Ascending aorta (tissue), 2 donors: ENCODE measurements at places on chromosomes 3 and 15.
A peak's percentile ranks its signal among the peaks of the same experiment; 100 is the strongest.

DNA sequence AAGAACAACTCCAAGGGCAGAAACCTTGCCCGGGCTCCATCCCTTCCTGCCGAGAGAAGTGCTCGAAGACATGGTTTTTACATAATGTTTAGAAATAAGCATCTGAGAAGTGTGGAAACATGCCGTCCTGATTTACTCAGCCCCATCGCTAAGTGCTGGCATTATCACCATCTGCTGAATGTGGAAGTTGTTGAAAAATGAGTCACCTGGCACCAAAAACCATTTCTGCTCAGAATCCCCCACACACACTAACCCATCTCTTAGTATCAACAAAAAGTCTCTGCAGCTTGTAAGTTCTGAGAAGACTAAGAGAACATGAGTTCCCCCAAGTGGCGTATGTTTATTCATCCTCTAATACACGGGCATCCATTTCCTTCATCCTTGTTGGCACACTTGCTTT, 51.0 kb upstream of the ARL8B start:
- no peak overlapping the region for H3K27ac ChIP-seq
- no peaks in the 10 kb centered on the region for H3K4me1 ChIP-seq
- no peak for DNase-seq
- no peaks in the 10 kb centered on the region for H3K27me3 ChIP-seq

DNA sequence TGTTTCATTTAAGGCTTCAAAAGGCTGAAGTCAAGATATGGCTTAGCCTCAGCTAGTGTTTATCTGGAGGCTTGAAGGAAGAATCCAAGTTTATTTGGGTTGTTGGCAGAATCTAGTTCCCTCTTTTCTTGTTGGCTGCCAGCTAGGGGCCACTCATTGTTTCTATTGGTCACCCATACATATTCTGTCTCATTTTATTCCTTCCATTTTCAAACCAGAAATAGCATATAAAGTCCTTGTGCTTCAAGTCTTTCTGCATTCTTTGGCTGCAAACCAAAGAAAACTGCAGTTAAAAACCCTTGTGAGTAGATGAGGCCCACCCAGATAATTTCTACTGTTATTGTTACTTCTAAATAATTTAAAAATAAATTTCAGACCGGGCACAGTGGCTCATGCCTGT, 301.7 kb downstream of the OXSM start:
- H3K4me3 ChIP-seq = no peak overlapping the region
- H3K4me1 ChIP-seq = no peaks in the 10 kb centered on the region
- DNase-seq = no peak
- no peak overlapping the region for H3K27ac ChIP-seq
- H3K27me3 ChIP-seq = no peaks in the 10 kb centered on the region

DNA sequence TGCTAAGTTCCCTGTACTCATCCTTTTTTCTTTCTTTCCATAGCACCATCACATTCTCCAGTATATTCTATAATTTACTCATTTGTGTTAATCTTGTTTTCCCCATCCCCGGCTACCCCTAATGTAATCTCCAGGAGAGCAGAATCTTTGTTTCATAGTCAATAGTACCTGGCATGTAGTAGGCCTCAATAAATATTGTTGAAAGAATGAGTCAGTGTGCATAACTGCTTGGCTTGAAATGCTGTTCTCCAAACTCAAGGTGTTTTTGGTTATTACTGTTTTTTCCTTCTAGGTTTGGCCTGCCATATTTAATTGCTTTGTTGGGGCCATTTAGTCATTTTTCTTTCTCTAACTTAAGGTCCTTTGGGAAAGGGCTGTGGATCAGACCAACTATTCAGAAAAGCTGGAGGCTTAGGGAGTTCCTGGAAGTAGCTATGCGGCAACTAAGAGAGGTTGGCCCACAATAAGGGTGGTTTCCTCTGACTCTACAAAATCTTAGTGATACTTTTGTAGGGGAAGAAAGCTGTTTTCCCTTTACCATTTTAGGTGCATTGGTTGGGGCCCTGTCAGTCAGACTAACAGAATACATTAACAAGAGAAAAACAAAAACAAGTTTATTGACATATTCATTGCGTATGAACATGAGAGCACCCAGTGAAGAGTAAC, 28.4 kb downstream of the KAT2B start:
- H3K4me3 ChIP-seq = no peak overlapping the region
- no peaks in the 10 kb centered on the region for H3K4me1 ChIP-seq
- H3K27ac ChIP-seq = no peak overlapping the region
- peaks cover 2% of the 10 kb centered on the region for H3K36me3 ChIP-seq

- no peak overlapping the region for H3K4me3 ChIP-seq
- H3K27me3 ChIP-seq = no peaks in the 10 kb centered on the region
- H3K36me3 ChIP-seq = no peaks in the 10 kb centered on the region
- H3K4me1 ChIP-seq = peaks cover 13% of the 10 kb centered on the region
- no peak for DNase-seq
- no peak overlapping the region for H3K27ac ChIP-seq
These were observed 3.1 kb upstream of the ABTB1 start for GRCh38 chr3:127669541-127670228.

- no peak for DNase-seq
- H3K4me3 ChIP-seq = no peak overlapping the region
- no peak overlapping the region for H3K27ac ChIP-seq
- H3K27me3 ChIP-seq = no peaks in the 10 kb centered on the region
- no peaks in the 10 kb centered on the region for H3K36me3 ChIP-seq
- H3K4me1 ChIP-seq = no peaks in the 10 kb centered on the region
These were observed 84.7 kb upstream of the LMCD1 start for GRCh38 chr3:8416965-8417364.

- H3K27me3 ChIP-seq = no peaks in the 10 kb centered on the region
- H3K36me3 ChIP-seq = no peaks in the 10 kb centered on the region
- H3K27ac ChIP-seq = peak overlapping the region; percentile 76
- DNase-seq = no peak
- peaks cover 6% of the 10 kb centered on the region for H3K4me1 ChIP-seq
These were observed 206.5 kb downstream of the NR1D2 start for GRCh38 chr3:24151594-24151993.

- no peak for DNase-seq
- H3K36me3 ChIP-seq = no peaks in the 10 kb centered on the region
- peak overlapping the region; percentile 2 for H3K4me3 ChIP-seq
- peak overlapping the region; percentile 49 for H3K27ac ChIP-seq
These were observed 203.3 kb downstream of the MBNL1 start for GRCh38 chr3:152471814-152472671.

DNA sequence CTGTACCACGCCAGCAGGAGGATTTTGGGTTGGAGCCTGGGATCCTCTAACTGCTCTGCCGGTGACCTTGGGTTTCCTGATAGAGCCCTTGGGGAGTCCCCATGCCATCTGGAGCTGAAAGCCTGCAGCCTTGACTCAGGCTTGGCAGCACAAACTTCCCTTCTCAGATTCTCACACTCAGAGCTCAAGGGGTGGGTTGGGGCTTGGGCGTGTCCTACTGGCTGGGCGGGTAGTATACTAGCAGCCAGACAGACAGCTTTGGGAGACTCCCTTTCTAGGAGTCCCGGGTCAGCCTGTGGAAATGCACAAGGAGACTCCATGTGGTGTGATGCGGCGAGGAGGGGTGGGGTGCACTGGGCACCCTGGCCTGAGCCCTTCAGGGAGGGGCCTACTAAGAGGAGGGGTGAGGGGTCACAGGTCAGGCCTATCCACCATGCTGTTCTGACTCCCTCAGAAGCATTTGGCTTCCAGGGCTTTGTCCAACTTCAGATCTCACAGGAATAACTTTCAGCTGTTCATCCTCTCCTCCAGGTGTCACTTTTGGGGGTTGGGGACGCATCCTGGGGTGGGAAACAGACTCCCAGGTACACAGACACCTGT, 21.6 kb upstream of the PLXNA1 start:
- H3K27me3 ChIP-seq = no peaks in the 10 kb centered on the region
- peak; percentile 89 for DNase-seq
- no peak overlapping the region for H3K4me3 ChIP-seq
- H3K27ac ChIP-seq = peak overlapping the region; percentile 61

DNA sequence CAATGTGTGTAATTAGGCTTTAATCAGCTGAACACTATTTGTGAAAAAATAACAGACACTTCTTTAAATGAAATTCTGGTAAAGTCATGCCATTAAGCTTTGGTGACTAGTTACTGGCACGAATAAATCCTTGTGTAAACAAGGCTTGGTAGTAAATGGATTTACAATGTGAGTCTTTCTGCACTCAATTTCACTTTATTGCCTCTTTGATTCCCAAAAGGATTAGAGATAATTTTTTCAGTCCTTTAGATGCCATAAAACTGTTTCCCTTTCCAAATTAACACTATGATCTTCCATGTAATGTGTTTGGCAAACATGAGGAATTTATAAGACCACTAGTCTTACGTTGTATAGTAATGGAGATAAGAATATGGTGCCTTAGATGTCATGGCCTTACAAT, 339.5 kb upstream of the DNAJC19 start:
- H3K27me3 ChIP-seq = no peaks in the 10 kb centered on the region
- H3K4me3 ChIP-seq = no peak overlapping the region
- H3K36me3 ChIP-seq = no peaks in the 10 kb centered on the region
- no peak for DNase-seq
- H3K4me1 ChIP-seq = no peaks in the 10 kb centered on the region

DNA sequence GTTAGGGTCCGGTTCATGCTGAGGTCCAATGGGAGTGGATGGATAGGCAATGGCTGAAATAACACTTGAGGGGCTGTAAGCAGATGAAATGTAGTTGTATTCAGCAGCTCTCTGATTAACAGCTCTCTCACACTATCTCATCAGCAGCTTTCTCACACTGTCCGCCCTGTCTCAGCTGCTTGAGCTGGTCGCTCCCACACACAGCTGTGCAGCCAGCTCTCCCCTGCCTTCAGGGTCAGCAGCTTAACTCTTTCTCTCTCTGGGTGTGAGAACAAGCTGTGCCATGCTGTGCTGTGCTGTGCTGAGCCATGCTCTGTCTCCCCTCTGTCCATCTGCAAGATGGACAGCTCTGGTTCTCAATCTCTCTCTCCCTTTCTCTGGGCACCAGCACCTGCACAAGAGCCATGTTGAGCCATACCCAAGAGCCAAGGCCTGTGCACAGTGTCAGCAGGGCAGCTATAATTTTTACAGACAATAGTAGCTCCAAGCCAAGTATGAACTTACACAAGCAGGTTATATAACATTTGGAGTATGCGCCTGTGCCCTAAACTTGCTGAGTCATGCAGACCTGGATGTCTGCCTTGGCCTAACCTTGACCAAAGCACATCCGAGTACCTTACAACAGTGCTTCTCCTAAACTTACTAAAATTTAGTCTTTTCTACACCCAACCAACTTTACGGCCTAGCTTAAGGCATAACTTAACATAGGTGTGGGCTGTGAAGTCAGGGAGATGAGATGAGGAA, 291.3 kb upstream of the TRIM42 start:
- H3K27ac ChIP-seq = no peak overlapping the region
- H3K4me3 ChIP-seq = no peak overlapping the region
- H3K27me3 ChIP-seq = no peaks in the 10 kb centered on the region
- no peaks in the 10 kb centered on the region for H3K36me3 ChIP-seq

- DNase-seq = peak; percentile 78
- peaks cover 9% of the 10 kb centered on the region for H3K4me1 ChIP-seq
- peaks cover 9% of the 10 kb centered on the region for H3K36me3 ChIP-seq
- H3K27ac ChIP-seq = peak overlapping the region; percentile 93
These were observed 665 bp downstream of the GLB1 start for GRCh38 chr3:33096093-33096868.

GRCh38 chr3:171494457-171495109, 34.4 kb upstream of the TNIK start:
- H3K27me3 ChIP-seq = no peaks in the 10 kb centered on the region
- H3K4me1 ChIP-seq = no peaks in the 10 kb centered on the region
- no peak overlapping the region for H3K27ac ChIP-seq

GRCh38 chr15:64152507-64153387, 1.2 kb downstream of the SNX22 start:
- peak overlapping the region; percentile 59 for H3K4me3 ChIP-seq
- DNase-seq = no peak
- peaks cover 31% of the 10 kb centered on the region for H3K36me3 ChIP-seq
- peaks cover 26% of the 10 kb centered on the region for H3K4me1 ChIP-seq
- peaks cover 17% of the 10 kb centered on the region for H3K27me3 ChIP-seq
- no peak overlapping the region for H3K27ac ChIP-seq

GRCh38 chr3:151147299-151147698, 55.7 kb downstream of the GPR171 start:
- H3K4me3 ChIP-seq = no peak overlapping the region
- no peaks in the 10 kb centered on the region for H3K27me3 ChIP-seq
- H3K27ac ChIP-seq = no peak overlapping the region
- no peaks in the 10 kb centered on the region for H3K36me3 ChIP-seq
- peaks cover 4% of the 10 kb centered on the region for H3K4me1 ChIP-seq

GRCh38 chr3:15611018-15611417, 9.5 kb downstream of the BTD start:
- H3K27me3 ChIP-seq = no peaks in the 10 kb centered on the region
- DNase-seq = no peak
- H3K4me3 ChIP-seq = no peak overlapping the region
- H3K4me1 ChIP-seq = no peaks in the 10 kb centered on the region

- DNase-seq = peak; percentile 76
- H3K4me1 ChIP-seq = peaks cover 8% of the 10 kb centered on the region
- H3K27me3 ChIP-seq = no peaks in the 10 kb centered on the region
- no peak overlapping the region for H3K4me3 ChIP-seq
- H3K36me3 ChIP-seq = no peaks in the 10 kb centered on the region
- peak overlapping the region; percentile 6 for H3K27ac ChIP-seq
These were observed 12.9 kb downstream of the SEC11A start for GRCh38 chr15:84702961-84703482.

DNA sequence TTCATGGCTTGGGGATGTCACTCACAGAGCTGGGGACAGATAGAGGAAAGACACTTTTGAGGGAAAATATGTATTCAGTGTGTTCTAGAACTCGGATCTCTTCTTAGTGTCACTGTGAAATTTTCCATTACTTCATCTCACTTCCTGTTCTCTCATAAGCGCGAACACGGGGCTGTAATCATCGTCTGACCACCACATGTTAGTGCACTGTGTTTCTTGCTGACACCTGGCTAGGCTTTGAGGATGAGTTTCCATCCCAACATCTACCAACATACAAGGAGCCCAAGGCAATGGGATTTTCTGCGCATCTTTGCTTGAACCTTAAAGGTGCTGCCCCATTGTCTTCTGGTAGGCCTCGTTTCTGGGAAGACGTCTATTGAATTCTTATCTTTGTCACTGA, 84.0 kb downstream of the LIPC start:
- DNase-seq = no peak
- peaks cover 1% of the 10 kb centered on the region for H3K4me1 ChIP-seq
- no peaks in the 10 kb centered on the region for H3K27me3 ChIP-seq
- no peak overlapping the region for H3K4me3 ChIP-seq

GRCh38 chr3:46722443-46722842, 4.8 kb upstream of the PRSS50 start:
- DNase-seq = no peak
- no peak overlapping the region for H3K27ac ChIP-seq
- H3K4me3 ChIP-seq = no peak overlapping the region

- no peaks in the 10 kb centered on the region for H3K4me1 ChIP-seq
- DNase-seq = no peak
These were observed 243.1 kb upstream of the SETMAR start for GRCh38 chr3:4060064-4060463.
